ENCODE measurements at places on chromosomes 13 and 19. TPM values are rescaled to one million over a fixed set of nuclear protein-coding genes. Genes with fewer than 3 reads are reported as not detected.
A peak's percentile ranks its signal among the peaks of the same experiment; 100 is the strongest.

- DNase-seq, result peak; percentile 82
Measured at GRCh38 chr19:13099073-13099999, 3.3 kb downstream of the LYL1 start.

- no peak for DNase-seq
Measured at GRCh38 chr13:77584106-77584505, 48.6 kb downstream of the SCEL start.

DNA sequence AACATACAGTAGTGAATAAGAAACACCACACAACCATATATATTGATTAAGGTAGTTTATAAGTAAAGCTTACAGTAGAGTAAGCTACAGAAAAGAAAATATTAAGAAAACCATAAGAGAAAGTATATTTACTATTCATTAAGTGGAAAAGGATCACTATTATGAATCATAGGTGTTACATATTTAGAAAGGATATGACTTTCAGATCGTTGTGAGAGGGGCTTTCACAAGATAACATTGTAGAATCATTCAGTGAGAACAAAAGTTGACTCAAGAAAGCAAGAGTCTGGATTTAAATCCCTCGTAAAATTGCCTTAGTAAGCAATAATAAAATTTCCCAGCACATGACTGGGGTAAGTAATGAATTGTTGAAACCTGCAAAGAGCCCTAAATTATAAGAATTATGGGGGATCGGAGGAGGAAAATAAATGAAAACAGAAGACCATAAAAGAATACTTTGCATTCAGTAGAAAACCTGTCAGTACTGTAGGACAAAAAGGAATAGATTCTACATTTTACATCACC, 6.0 kb downstream of the UFM1 start:
- no peak for DNase-seq

NEK3 gene
- polyA plus RNA-seq, result 37.9 TPM

SERTM1 gene
- polyA plus RNA-seq, result not detected

IRGQ gene
- 8.8 TPM for polyA plus RNA-seq
